ENCODE measurements at places on chromosomes 3 and 15.
A peak's percentile ranks its signal among the peaks of the same experiment; 100 is the strongest.

- DNase-seq: no peak
Measured at GRCh38 chr15:70579766-70580165, 183.6 kb downstream of the UACA start.

DNA sequence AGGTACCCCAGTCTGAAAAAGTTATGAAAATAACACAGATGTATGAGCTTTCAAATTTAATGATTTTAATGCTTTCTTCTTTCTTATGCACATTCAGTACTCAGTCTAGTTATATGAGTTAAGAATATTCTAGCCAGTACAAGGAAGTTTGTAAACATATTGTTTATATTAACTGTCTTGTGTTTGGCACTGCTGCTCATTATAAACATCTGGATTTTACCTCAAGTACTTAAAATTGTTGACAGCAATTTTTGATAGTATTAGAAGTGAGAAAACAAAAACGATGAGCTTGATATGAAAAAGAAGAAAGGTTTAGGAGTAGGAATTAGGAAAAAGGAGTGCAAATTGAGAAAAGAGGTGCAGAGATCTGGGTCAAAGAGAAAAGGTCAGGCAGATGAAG, 293.3 kb downstream of the C3orf38 start:
- no peak for DNase-seq

DNA sequence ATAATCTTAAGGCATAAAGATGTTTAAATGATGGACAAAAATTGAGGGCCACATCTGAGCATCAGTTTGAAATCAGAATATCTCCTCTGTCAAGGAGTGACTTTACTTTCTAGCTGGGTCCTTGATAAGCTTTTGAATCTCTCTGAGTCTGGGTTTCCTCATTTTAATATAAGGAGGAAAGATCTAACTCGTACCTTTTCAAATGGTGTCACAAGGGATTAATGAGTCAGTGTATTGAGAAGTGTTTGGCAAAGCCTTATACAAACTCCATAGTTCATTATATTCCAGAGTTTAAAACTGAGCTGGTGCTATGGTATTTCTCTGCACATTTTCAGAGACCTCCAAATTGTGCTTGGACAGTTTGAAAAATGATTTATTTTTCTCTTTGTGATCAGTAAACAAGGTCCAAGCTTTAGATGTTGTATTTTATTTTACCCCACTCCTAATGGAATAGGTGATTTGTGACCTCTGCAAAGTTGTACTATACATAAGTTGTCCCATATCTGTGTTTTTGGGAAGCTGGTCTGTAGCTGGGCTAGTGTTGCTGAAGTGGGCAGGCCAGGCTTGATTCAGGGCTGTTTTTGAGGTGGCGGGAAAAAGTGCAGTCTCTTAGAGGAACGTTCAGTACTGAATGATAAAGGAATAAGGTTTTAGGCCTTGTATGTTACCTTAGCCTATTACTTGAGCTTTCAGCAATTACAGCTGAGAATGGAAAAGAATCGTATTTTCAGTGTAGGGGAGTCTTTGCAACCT, 5.6 kb downstream of the FNDC3B start:
- no peak for DNase-seq

DNA sequence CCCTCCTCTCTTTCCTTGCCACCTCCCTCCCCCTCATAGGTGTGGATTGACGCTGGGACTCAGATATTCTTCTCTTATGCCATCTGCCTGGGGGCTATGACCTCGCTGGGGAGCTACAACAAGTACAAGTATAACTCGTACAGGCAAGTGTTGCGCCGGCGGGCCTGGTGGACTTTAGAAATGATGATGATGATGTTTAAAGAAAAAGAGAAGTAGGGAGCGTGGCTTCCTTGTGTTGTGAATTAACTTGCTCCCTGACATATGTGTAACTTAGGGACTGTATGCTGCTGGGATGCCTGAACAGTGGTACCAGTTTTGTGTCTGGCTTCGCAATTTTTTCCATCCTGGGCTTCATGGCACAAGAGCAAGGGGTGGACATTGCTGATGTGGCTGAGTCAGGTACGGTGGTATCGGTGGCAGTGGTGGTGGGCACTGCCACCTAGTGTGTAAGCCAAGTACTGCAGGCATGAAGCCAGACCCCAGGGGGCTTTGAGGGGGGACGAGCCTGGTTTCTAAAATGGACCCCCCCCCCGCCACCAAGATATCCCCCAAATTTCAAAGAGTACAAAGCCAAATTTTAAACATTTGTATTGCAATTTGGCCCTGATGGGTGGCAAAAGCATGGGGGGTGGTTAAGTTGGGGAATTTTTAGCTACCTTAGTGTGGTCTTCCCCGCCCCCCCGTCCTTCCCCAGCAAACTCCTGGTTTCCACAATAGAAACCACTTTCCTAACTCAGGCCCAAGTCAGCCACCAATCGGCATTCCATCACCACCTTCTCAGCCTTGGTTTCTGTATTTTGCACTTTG, 65.6 kb downstream of the SLC6A6 start:
- no peak for DNase-seq

- no peak for DNase-seq
Measured at GRCh38 chr15:53328341-53328740, 431.1 kb downstream of the WDR72 start.

GRCh38 chr3:143063018-143063417, 56.6 kb upstream of the CHST2 start:
- no peak for DNase-seq

- DNase-seq: no peak
Measured at GRCh38 chr15:42419369-42419768, 60.1 kb downstream of the CAPN3 start.

- no peak for DNase-seq
Measured at GRCh38 chr15:65841121-65841930, 28.0 kb upstream of the RAB11A start.

DNA sequence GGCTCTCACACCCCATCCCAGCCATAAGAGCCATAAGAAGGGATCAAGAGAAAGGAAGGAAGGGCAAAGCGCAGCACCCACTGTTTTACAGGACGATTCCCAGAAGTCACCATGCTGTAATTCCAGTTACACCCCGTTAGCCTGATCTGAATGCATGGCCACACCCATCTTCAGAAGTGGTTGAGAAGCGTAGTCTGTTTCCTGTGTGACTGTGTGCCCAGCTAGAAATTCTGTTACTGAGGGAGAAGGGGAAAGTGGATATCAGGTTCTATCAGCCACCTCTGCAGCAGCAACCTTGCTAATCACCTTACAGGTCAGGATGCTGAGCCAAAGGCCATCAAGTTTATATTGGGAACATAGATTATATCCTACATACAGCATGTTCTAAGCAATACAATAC, 260.0 kb downstream of the ABHD5 start:
- DNase-seq: peak; percentile 16

DNA sequence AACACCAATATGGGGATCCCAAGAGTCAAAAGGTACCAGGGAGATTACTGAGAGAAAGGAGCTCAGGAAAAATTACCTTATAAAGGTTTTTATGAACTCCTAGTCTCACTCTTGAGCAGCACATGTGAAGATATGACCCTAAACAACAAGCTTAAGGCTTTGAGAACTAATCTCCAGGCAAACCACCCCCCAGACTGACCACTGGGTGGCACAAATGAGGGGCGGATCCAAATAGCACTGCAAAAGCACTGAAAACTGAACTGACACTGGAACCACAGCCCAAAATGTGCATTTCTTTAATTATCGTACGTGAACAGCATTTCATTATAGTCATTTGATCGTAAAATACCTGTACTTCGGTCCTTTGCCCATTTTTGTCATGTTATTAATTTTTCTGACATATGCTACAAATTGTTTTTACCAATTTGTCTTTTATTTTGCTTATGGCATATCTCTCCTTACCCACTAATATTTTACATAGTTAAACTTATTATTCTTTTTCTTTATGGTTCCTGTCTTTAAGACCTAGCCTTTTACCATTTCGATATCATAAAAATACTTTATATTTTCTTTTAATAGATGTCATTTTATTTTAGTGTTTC, 31.5 kb upstream of the TFDP2 start:
- no peak for DNase-seq

DNA sequence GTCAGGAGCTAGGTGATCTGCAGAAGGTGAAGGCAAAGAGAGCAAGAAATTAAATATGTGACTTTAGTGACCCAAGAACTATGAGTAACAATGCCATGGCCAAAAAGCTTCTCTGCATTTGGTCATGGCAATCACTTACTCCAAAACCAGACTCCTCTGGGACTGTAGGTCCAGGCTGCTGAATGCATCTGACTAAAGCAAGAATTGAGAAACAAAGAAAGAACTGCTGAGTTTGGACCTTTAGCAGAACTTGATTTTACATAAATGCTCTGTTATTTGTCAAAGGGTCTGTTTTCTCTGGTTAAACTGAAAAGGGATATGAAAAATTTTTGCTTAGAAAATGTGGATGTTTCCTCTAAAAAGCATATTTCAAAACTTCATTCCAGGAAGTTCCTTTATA, 1102.2 kb downstream of the IGSF11 start:
- DNase-seq: no peak

DNA sequence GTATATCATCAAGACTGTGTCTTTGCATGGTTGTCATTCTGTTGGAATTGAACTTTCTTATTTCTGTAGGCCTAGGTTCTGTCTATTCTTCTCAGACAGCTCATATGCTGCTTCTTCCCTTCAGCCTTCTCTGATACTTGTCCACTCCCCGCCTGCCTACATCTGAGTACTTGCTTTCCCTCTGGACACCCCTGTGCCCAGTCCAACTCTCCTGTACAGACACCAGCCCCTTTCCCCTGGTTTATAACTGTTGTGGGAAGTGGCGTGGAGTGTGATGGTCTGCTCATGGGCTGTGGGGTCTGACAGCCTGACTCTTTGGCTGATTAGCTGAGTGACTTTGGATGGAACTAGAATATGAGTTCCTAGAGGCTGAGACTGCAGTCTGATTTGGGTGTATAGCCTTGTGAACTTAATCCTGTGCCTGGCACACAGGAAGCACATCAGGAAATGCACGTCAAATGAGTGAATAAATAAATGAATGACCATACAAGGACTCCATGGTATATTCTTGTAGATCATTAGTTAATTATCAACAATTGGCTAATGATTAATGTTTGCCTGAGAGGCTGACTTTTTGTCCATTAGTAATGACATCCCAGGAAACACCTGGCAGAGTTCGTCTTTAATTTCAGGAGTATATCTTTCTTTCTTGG, 11.8 kb downstream of the CACNA1D start:
- no peak for DNase-seq

DNA sequence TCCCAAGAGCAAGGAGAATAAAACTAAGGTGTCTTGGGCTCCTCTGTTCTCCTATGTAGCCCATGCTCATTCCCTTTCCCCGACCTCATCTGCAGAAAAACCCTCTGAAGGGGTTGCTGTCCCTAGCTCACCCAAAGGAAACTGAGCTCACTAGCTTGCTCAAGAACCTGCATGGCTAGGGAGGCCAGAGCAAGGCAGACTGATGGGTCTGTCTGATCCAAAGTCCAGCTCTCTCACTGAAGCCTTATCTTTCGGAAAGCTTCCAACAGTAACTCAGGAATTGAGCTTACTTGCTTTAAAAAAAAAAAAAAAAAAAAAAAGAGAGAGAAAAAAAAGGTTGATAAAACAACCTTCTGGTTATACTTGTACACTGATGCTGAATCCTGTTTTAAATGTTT, 141.4 kb upstream of the TOPAZ1 start:
- no peak for DNase-seq

DNA sequence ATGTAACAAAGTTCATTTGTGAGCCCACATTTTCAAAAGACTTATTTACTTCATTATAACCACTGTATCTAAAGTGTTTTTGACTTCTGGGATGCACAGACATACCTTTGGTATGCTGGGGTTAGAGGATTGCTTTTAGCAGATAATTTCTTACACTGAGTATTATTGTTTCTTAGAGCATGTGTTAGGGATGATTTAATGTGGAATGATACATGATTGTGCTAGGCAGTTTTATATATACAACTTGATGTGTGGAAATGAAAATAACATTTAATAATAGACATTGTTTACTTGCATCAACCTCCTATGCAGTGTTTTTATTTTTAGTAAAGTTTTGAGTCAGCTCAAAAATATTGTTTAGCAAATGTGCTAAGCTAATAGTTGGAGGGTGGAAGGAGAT, 3.4 kb downstream of the KIF23 start:
- no peak for DNase-seq

- DNase-seq: no peak
Measured at GRCh38 chr15:57041416-57041815, 123.0 kb downstream of the TCF12 start.

DNA sequence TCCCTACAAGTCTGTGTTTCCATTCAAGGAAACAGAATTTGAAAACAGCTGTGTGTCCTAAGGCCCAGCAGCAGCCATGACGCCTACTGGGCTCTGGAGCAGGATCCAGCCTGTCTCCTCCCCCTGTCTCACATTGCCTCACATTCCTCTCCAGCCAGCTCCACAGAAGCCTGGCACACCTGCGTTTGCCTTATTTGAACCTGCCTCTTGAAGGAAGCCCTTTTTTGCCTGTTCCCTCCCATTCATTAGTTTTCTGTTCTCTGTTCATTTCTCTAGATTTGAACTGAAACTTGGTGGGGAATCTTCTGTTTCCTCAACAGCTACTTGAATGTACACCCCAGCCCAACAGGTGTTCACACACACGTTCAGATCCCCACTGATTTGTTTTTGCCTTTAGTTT, 890.5 kb downstream of the TUSC7 start:
- no peak for DNase-seq

DNA sequence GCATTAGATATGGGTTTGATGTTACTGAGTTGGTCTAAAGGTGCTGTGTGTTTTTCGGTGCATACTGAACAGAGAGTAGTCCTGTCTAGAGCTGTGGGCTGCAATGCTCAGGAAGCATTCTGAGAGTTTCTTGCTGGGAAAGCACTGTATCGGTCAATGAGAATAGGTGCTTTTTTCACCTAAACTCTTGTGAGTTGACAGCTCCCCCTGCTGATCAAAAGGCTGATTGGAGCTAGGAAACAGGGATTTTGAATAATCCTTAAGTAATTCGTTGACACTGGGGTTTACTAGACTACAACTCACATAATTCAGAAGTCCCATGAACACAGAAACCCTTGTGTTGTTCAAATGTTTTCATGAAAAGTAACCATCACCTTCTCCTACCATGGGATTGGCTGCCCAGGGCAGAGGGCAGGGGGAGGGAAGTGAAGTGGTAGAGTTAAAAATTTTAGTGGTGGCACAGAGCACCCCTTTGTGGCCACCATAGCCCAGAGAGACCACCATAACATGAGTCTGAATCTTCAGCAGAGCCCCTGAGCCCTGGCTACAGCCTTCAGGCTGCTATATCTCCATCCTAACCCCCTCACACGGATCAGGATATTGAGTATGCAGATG, 13.0 kb upstream of the MANF start:
- no peak for DNase-seq

GRCh38 chr3:61182662-61183061, 68.6 kb downstream of the FHIT start:
- no peak for DNase-seq

- DNase-seq: no peak
Measured at GRCh38 chr3:163196815-163197374, 1700.3 kb downstream of the OTOL1 start.
